ENCODE measurements at places on chromosomes 5 and 9. TPM values are rescaled to one million over a fixed set of nuclear protein-coding genes. Genes with fewer than 3 reads are reported as not detected.

DBH gene
- not detected for total RNA-seq

OBP2A gene
- total RNA-seq, result not detected

SAXO1 gene
- total RNA-seq, result under 0.01 TPM

PCDHA10 gene
- total RNA-seq, result 0.59 TPM

Data from osteoblast (primary cell).